ENCODE measurements at places on chromosomes 11 and 22. TPM values are rescaled to one million over a fixed set of nuclear protein-coding genes. Genes with fewer than 3 reads are reported as not detected.

DNA sequence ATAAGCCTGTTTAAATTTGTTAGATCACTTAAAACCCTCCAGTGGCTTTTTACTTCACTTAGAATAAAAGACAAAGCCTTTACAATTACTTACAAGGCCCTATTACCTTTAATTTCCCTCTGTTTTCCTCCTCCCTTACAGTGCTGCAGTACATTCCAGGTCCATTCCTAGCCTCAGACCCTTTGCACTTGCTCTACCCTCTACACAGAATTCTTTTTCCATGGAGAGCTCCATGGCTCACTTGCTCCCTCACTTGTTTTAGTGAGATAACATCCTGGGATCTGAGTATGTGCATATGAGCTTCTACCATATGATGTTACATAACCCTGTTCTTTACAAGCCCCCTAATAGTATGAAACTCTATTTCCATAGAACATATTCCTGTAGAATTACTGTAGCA, 24.4 kb downstream of the ZNF214 start:
- ATAC-seq = no peak

DNA sequence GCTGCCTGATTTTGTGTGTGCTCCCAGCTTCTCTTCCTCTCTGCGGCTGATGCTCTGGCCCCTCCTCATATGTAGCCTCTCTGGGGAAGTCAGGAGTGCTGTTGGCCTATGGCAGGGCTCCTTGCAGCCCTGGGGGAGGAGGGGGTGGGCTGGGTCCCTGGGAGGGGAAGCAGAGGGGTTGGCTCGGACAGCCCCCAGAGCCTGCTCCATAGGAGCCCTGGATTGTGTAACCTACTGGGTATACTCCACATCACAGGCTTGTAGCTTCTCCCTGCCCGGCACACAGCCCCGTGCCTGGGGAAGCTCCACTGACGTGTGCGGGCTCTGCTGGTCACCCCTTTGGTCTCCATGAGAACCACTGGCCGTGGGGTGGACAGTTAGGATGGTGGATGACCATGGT, 113.8 kb downstream of the ST3GAL4 start:
- no peak for ATAC-seq

- ATAC-seq = no peak
Observed at GRCh38 chr11:70487756-70488155, 89.4 kb downstream of the CTTN start.

DNA sequence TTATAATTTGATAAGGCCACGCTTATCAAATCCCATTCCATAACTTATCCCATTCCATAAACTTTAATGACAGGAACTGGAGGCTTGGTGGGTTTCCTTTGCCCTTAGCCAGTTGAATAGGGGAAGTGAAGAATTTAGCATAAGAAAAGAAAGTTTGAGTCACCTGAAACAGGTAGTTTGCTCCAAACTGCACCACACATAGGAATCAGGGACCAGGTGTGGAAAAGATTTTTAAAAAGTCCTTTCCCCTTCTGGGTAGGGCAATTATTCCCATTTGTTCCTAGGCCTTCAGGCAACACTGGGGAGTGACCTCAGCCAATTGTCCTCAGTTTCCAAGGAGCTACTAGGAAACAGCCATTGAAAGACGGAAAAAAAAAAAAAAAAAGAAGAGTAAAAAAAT, 525.7 kb upstream of the CNTN5 start:
- ATAC-seq = no peak

GRCh38 chr11:118530683-118531596, at the start of gene TMEM25:
TSS of gene TMEM25 (plus strand) at chr11:118531192. CDS start at chr11:118531802, 610 bp downstream.
- peak; percentile 87 for ATAC-seq

DNA sequence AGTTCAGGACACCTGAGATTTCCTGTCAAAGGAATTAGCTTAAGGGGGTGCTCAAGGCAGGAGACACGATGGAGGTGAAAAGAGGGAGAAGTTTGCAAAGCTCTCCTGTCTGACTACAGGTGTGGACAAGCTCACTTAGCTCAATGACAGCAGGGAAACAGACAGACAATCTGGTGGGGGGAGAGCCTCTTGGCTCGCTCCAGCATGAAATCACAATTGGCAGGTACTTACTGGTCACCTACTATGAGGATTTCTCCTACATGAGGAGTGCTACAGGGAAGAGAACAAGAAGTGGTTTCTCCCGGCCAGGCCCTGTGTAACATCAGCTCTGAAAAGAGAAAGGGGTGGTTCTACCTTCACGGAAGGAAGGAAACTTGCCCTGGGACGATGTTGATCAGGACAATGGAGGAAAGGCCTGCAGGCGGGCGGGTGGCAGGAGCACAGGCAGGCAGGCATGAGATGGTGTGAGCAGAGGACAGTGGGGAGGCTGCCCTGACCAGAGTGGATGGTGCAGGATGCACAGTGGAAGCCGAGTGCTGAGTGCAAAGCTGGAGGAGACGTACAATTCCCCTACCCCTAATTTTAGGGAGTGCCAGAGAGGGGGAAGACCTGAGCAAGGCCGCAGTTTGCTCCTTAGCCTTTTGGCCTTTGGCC, 57.9 kb upstream of the CRTAM start:
- no peak for ATAC-seq

Gene RAB36
- 7.8 TPM for total RNA-seq

Gene GPR152
- 0.31 TPM for total RNA-seq

Gene RFPL3
- total RNA-seq = 1.0 TPM

Gene GRIK4
- total RNA-seq = 0.87 TPM

Gene MMP3
- not detected for total RNA-seq

Gene APLNR
- 0.16 TPM for total RNA-seq

Gene OR8G1
- total RNA-seq = not detected

Gene IFITM10
- 0.88 TPM for total RNA-seq
